Motor neuron (in vitro differentiated cells): ENCODE measurements at places on chromosomes 2 and 18. TPM values are rescaled to one million over a fixed set of nuclear protein-coding genes. Genes with fewer than 3 reads are reported as not detected.
A peak's percentile ranks its signal among the peaks of the same experiment; 100 is the strongest.

DNA sequence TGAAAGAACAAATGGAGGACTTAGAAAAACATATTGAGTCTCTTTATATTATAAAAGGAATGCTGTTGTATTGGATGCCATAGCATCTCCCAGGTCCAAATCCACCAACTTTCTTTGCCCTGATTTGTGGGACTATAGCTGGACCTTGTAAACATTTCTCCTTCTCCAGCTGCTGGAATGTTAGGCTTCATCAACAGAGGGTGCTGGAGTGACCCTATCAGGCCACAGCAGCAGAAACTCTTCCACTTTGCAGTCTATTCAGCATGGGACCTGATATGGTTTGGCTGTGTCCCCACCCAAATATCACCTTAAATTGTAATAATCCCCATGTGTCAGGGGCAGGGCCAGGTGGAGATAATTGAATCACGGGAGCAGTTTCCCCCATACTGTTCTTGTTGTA is 138.4 kb upstream of the ARL4C start:
- ATAC-seq: no peak

GRCh38 chr18:37674570-37674969 is 109.0 kb upstream of the CELF4 start:
- ATAC-seq: no peak

DNA sequence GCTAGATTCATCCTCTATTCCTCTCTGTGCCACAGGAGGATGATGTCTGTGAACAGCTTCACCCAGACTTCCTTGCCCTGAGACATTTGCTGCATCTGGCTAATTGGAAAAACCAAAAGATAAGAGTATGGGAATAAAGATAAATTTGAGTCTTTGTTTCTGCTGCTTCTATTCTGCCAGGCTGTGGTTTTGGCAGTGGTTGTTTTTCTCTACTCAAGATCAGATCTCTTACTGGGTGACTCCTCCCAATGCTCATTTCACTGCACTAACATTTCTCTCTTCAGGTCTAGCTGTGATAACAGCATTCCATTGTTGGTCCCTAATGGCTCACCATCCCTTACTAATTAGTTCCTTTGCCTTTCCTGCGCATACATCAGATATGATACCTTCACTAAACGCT is 89.5 kb downstream of the CALCRL start:
- no peak for ATAC-seq

GRCh38 chr2:129347486-129348217 is 631.8 kb upstream of the RAB6C start:
- no peak for ATAC-seq

- peak; percentile 76 for ATAC-seq
These were observed 78.2 kb downstream of the THNSL2 start for GRCh38 chr2:88248280-88248828.

- no peak for ATAC-seq
These were observed 199.1 kb downstream of the TRIB2 start for GRCh38 chr2:12915787-12916186.

- ATAC-seq: peak; percentile 2
These were observed 1.4 kb downstream of the TGIF1 start for GRCh38 chr18:3451183-3451988.

DNA sequence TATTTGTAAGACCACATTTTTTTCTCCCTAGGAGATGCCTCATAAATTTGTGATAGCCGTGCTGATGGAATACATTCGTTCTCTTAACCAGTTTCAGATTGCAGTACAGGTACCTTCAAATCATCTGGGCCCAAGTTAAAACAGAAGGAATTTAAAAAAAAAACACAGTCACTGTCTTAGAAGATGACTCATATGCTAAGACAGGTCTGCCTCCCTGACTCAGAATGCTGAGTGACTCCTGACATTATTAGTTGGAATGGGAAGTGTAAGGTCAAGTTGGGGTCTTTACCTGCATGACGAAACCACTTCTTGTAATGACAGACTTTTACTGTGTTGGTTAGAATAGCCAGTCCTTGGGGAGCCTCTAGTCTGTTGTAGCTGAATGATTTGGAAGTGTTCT is 26.3 kb downstream of the RMC1 start:
- peak; percentile 44 for ATAC-seq

DNA sequence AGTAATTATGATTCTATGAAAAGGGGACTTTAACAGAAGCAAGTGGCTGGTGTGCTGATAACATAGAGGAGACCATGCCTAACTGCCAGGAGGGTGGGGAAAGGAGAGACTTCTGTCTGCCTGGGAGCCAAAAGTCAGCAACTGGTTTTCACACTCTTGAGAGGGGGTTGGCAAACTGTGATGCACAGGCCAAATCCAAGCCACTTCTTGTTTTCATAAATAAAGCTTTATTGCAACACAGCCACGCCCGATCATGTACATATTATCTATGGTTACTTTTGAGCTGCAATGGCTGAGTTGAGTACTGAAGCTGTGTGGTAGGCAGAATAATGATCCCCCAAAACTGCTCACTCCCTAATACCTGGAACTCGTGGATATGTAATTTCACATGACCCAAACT is 208.4 kb downstream of the LNPK start:
- ATAC-seq: peak; percentile 10

- no peak for ATAC-seq
These were observed 277.3 kb downstream of the PTPRM start for GRCh38 chr18:7844418-7844817.

DNA sequence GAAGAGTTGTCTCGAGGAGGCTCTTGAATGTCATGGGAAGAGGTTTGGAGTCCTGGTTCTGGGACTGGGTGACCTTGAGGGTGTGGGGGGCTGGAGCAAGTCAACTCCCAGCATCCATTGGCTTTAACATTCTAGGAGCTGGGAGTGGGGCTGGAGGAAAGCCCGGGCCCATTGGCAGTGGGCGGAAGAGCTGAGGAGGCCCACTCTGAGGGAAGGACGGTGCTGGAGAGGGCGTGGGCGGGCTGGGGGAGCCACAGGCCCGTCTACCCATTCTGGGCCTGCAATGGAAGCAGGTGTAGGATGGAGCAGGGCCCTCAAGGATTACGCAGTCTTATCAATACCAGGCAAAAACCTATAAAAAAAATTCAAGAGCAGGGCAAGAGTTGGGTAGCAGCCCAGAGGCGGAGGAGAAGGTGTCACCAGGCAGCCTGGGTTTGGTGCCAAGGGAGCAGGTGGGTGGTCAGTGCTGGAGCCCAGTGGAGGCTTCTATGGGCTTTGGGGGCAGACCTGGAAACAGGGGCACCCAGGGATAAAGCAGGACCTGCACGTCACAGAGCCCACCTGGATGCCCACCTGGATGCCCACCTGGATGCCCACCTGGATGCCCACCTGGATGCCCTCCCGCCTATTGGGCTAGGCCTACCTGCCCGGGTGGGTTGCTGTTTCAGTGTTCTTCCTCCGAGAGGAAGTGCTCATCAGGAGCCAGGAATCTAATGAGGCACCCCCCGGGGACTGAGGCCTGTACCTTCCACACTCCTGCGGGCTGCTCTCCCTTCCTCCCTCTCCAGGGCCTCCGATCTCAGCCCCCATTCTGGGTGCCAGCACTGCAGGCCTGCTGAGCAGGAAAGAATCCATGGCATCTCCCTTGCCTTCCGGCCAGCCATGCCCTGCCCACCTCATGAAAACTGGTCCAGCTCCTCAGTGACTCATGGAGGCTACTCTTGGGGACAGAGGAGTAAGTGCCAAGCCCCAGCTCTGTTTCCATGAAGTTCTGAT is 71.3 kb downstream of the CTIF start:
- no peak for ATAC-seq

- ATAC-seq: no peak
These were observed at the start of gene PROM2 for GRCh38 chr2:95274291-95275150. TSS of gene PROM2 (plus strand) at chr2:95274449. CDS start at chr2:95274586, 137 bp downstream.

DNA sequence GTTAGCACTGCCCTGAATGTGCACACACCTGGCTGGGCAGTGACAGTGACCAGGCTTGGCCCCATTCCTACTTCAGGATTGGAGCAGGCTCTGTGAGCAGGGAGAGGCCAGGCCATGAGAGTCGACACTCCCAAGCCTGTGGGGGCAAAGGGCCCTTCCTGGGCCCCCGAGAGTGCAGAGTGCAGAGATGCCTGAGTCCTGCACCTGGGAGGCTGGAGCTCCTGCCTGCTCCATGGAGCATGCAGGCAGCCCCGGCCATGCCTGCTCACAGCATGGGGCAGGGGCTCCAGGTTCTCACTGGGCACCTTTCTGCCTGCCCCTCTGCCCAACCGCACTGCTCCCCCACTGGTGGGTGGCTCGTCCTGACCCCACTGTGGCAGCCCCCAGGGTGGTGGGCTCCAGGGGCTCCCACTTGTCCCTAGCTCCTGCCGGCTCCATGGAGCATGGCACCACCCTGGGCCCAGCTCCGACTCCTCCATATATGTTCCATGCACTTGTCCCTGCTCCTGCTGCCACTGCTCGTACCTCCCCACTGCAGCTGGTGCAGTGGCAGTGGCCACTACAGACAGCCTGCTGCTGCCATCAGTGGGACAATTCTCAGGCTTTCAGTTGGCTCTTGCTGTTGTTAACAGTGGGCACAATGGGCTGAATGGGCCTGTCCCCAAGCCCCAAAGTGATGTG is 282.0 kb downstream of the RPRM start:
- no peak for ATAC-seq

DNA sequence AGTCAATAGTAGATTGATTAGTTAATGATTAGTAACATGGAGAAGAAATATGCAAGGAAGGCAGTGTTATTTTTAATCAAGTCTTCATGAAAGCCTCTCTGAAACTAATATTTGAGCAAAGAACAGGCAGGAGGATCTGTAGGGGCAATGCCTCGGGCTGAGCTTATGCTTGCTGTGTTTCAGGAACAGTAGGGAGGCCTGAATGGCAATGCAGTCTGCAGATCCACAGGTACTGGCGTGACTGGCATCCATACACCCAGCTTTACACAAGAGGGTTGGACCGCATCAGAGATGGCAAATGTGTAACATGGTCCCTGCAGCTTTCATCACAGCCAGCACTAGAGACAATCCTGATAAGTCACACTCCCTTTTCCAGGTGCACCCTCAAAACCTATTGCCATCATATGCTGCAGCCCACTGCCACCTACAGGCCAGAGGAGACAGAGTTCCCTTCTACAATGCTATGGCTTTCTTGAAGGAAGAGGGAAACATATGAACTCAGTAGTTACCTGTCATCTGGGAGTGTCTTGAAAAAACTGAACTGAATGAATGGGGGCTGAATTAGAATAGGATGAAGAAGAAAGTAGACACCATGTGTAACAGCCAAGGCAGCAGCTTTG is 582.4 kb upstream of the RAB6C start:
- peak; percentile 90 for ATAC-seq

GRCh38 chr2:86337244-86337835 is at the start of gene REEP1:
TSS of gene REEP1 (minus strand) at chr2:86337626. CDS start at chr2:86337510, 116 bp downstream.
- ATAC-seq: peak; percentile 82

Gene EFEMP1
- total RNA-seq: 8.1 and 16.5 TPM in 2 replicates

Gene SERPINB7
- total RNA-seq: not detected in 2 replicates

Gene KCNG2
- total RNA-seq: 0.35 TPM in 1 of 2 replicates, not detected in the other

Gene IL1F10
- 0.24 TPM in 1 of 2 replicates, not detected in the other for total RNA-seq

Gene KCNF1
- 3.8 and 4.9 TPM in 2 replicates for total RNA-seq

Gene ARHGAP15
- total RNA-seq: 0.66 and 1.1 TPM in 2 replicates

Gene GCFC2
- total RNA-seq: 14.0 and 14.7 TPM in 2 replicates

Gene MTCL1
- total RNA-seq: 12.4 and 16.1 TPM in 2 replicates

Gene TUBA4B
- total RNA-seq: 0.28 TPM in 1 of 2 replicates, not detected in the other

Gene SPP2
- 0.53 TPM in 1 of 2 replicates, not detected in the other for total RNA-seq

Gene CNGA3
- 4.6 and 5.0 TPM in 2 replicates for total RNA-seq

Gene REG3A
- total RNA-seq: 0.31 TPM in 1 of 2 replicates, not detected in the other
